ENCODE measurements at places on chromosomes 3 and 15.

- DNase-seq = no peak
Observed at GRCh38 chr3:43126536-43126935, 20.7 kb upstream of the POMGNT2 start.

DNA sequence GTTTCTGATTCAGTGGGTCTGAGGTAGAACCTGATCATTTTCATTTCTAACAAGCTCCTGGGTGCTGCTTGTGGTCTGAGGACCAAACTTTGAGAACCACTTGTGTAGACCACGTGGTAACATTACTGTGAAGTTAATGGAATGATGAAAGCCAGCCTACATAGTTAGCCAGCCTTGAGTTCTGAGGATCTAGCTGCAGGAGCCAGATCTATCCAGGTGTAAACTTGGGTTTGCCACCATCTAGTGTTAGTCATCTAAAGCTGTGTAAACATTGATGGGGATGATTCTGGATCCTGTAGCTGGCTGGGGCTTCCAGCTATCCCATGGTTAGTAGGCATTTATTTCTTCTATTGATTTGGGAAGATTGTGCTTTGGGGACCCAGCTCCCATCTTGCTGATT is 170.0 kb downstream of the TMEM108 start:
- DNase-seq = no peak

DNA sequence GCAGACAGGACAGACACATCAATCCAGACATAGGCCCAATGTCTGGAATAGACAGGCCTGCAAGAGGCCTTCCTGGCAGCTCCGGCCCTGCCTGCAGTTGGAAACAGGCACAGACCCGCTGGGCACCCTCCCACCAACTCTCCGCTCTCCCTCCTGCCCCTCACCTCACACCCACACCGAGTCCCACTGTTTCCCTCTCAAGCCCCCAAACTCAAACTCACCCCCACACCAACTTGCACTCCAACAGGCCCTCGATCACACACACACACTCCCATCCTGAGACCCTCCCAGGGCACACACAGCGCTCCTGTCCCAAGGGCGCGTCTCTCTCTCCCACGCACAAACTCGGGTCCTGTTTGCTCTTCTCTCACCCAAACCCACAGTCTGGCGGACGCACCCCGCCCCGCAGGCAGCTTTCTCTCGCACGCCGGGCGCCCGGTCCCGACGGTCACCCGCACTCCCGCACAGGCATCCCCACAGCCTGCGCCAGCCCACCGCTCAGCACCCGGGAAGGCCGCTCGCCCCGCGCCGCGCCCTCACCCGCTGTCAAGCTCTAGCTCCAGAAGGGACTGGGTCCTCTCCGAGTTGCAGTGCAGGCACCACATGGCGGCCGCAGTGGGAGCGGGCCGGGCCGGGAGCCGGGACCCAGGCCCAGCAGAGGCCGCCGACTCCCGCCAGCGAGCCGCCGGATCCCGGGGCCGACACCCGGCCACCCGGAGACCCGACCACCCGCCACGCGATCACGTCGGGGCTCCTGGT is 106.2 kb downstream of the IQSEC1 start:
- no peak for DNase-seq

- no peak for DNase-seq
Observed at GRCh38 chr3:133964547-133964946, 65.2 kb downstream of the SLCO2A1 start.

GRCh38 chr15:65766422-65767263 is 25.4 kb downstream of the DENND4A start:
- no peak for DNase-seq

DNA sequence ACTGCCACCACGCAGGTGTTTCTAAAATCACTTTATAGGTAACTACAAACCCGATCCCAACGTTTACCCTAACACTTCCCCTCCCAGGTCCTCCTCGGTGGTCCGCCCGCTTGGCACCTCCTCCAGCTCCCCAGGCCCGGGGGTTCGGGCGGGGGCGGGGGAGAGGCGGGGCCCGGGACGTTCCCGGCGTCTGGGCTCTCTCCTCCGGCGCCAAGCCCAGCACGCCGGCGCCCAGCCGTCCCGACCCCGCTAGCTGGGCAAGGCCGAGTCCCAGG is 562 bp downstream of the CGGBP1 start:
- no peak for DNase-seq
